ENCODE measurements at places on chromosomes 2 and 18. TPM values are rescaled to one million over a fixed set of nuclear protein-coding genes. Genes with fewer than 3 reads are reported as not detected.

- peak; percentile 2 for DNase-seq
These were observed 167.3 kb upstream of the CYRIA start for GRCh38 chr2:16832910-16833309.

DNA sequence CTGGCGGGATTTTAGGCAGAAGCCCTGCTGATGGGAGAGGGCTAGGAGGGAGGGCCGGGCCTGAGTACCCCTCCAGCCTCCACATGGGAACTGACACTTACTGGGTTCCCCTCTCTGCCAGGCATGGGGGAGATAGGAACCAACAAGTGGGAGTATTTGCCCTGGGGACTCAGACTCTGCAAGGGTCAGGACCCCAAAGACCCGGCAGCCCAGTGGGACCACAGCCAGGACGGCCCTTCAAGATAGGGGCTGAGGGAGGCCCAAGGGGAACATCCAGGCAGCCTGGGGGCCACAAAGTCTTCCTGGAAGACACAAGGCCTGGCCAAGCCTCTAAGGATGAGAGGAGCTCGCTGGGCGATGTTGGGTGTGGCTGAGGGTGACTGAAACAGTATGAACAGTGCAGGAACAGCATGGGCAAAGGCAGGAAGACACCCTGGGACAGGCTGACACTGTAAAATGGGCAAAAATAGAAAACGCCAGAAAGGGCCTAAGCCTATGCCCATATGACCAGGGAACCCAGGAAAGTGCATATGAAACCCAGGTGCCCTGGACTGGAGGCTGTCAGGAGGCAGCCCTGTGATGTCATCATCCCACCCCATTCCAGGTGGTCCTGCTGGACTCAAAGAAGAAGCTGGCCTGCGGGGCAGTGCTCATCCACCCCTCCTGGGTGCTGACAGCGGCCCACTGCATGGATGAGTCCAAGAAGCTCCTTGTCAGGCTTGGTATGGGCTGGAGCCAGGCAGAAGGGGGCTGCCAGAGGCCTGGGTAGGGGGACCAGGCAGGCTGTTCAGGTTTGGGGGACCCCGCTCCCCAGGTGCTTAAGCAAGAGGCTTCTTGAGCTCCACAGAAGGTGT lies 8.5 kb downstream of the PROC start:
- no peak for DNase-seq

GRCh38 chr2:10048501-10049171 lies 5.3 kb downstream of the KLF11 start:
- no peak for DNase-seq

Gene LBX2
- 0.09 TPM for total RNA-seq

DNA sequence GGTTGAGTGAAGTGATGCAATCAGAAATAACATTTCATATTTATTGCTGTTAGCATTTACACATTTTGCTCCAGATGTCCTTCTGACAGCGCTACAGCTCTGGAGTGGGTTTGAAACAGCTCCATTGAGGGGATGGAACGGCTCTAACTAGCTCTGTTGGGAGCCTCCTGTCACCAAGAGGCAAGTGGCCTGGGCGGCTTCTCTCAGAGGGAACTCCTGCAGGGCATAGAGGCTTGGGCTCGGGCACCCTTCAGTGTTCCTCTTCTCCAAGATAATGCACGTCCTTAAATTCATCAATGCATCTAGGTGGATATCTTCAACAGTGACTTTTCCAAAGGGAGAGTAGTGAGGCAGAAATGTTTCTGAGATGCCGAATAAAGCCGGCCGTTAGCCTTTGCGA lies 122.5 kb downstream of the CNTNAP5 start:
- no peak for DNase-seq

DNA sequence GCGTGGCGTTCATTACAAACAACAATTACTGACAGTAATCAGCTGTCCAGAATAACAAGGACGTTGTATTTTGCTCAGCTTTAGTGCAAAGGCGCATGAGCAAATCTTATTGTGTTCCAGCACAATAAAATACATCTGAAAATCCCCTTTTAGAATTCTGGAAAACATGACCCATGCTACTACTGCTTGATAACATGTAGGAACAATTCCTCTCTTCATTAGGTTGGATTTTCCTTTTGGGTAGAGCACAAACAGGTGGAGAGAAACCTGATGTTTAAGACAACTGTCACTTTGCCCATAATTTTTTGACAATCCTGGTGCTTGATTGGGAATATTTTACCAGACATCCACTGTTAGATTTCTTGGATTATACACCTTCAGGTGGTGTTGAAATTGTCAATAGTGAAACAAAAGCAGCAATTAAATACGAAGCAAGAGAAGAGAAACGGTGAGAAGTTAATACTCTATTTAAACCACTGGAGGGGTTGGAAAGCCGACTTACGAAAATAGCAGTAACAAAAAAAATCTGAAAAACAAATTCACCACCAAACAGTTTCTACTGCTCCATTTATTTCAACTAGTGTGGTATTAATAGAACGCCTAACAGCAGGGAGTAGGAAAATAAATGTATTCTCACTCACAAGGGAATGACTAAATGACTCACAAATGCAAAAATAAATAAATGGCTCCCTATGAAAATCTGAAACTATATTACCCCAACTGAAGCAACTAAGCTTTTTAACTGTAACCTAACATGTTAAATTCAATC lies 102.7 kb downstream of the CPO start:
- no peak for DNase-seq

DNA sequence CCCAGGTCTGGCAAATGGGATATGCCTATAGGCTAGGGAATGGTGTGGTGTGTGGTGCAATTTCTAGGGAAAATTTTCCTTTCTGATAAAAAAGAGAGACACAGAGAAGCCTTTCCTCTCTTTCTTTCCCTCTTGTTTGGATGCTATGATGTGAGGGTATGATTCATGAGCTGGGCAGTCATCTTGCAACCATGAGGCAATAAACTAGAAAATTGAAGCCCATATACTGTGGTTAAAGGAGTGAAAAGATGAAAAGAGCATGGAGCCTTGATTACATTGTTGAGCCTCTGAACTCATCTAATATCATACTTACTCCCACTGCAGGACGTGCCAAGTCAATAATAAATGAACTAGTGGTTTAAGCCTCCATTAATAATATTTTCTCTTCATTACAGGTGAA lies 215.6 kb downstream of the HAUS1 start:
- DNase-seq: no peak

- DNase-seq: no peak
These were observed 102.9 kb downstream of the CDC42EP3 start for GRCh38 chr2:37568565-37568964.

Gene COX7A2L
- total RNA-seq: 128 TPM

DNA sequence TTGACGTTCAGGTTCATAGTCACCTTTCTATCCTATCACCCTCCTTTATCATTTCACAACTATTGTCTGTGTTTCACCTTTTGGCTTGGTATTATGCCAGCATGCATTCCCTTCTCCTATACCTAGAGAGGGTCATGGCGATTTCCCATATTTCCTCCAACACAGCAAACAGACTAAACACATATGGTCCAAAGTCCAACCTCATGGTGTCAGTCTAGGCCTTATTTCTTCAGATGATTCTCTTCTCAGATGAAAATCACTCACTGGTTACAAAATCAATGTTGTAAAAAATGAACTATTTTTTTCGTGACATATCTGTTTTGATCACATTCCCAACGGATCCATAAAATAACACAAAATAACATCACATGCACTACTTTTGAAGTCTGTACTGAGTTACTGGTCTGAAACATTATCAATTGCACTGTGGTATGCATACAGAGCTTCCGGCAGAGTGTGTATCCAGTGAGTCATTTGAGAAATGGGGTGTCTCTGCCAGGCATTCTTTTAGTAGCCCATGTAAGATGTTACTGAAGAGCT lies 204.8 kb upstream of the GALNT5 start:
- no peak for DNase-seq

- DNase-seq: no peak
These were observed 78.2 kb upstream of the CABLES1 start for GRCh38 chr18:23057096-23057495.

Gene RBKS
- total RNA-seq: 1.8 TPM

Gene CSRNP3
- total RNA-seq: 1.7 TPM

DNA sequence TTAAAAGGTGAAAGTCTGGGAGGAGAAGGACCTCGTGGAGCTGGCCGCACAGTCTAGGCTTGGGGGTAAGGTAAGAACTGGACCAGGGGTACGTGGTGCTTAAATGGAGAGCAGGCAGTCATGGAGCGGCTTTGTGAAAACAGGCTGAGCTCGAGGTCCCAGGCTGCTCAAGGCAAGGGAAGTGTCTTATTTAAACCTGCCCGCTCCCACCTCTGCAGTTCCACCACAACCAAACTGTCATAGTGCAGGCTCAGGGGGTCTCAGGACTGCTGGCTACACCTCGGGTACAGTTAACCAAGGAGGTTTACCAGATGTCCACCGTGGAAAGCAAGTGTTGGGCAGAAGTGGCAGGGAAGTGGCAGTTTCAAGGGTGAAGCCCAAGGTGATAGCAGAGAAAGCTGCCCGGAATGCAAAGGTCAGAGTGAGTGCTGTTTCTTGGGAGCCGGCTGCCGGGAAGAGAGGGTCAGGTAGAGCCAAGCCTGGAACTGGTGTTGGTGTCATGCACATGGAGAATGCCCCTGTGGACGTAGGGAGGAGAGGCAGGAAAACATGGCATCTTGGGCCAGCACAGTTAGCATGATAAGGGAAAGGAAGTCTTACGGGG lies 203.3 kb downstream of the GBX2 start:
- DNase-seq: no peak

DNA sequence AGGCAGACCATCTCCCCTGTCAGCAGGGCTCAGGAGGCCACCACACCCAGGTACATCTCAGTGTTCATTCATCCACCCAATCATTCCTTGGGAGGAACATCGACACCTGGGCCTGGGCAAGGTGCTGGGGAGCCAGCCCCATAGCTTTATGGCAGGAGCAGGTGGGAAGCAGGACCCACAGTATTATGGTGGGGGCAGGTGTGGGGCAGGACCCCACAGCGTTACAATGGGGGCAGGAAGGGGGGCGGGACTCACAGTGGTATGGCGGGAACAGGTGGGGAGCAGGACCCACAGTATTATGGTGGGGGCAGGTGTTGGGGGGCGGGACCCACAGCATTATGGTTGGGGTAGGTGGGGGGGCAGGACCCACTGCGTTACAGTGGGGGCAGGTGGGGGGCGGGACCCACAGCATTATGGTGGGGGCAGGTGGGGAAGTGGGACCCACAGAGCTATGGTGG lies 128.9 kb upstream of the HS6ST1 start:
- DNase-seq: no peak

DNA sequence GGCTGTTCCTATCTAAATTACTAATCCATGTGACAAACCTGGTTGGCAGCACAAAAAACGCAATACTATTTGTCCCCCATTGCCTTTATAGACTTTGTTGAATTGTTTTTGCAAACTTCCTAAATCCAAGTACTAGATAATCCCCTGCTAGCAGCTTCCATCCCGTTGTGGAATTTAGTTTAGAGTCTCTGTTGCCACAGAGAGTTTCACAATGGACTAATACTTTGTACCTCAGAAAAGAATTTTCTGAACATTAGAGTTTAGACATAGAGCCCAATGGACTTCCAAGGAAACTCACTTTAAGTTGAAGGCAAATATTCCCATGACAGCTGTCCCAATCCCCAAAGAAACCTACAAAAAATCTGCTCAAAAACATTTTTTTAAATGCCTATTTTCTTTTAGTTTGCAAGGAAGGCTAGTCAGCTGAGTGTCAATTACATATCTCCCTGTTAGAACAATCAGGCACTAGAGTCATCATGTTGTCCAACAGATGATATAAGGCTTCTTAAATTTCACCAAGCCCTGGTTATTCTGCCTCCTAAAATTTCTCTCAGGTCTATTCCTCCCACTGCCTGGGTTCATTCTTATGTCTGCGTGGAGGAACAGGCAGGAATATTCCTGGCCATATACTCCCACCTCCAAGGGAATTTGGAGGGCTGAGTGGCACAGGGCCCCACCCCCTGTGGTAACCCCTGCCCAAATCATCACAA lies 27.2 kb downstream of the RNF152 start:
- no peak for DNase-seq

DNA sequence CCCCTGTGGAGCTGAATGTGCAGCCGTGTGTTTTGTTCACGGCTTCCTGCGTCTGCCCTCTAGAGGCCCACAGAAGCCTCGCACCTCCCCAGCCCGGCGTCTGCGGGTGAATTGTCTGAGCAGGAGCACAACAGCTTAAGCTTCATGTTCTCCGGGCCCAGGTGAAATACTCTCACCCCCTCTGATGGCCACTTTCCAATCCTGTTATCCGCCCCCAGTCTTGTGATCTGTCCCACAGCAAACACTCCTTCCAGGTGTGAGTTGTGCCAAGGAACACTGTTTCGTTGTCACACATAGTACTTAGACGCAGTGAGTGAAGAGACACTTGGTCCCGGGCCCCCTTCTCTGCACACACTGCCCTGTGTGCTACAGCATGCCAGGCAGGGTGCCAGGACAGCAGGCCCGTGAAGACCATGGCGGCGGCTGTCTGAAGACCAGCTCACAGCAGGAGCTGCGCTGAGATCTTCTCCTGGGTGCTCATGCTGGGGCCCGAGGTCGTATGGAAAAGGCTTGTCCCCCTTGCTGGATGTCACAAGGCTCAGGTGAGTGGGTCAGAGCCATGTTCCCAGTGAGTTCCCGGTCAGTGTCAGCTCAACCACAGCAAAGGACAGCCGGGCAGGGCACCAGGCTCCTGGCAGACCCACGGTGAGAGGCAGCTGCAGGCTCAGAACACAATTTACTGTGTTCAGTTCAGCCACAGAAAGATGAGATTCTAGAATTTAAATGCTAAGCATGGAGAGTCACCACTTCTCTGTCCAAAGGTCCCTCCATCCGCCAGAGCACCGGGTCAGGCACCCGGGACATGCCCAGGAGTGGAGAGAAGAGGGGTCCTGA lies 6.8 kb upstream of the PXDN start:
- no peak for DNase-seq

GRCh38 chr2:112161431-112162145 lies 23.4 kb downstream of the FBLN7 start:
- DNase-seq: no peak

- no peak for DNase-seq
These were observed 46.2 kb upstream of the TRIM43B start for GRCh38 chr2:95530734-95531133.
